ENCODE measurements at places on chromosomes 12 and 14.

- DNase-seq = no peak
Observed at GRCh38 chr12:47107926-47108325, 28.2 kb upstream of the AMIGO2 start.

DNA sequence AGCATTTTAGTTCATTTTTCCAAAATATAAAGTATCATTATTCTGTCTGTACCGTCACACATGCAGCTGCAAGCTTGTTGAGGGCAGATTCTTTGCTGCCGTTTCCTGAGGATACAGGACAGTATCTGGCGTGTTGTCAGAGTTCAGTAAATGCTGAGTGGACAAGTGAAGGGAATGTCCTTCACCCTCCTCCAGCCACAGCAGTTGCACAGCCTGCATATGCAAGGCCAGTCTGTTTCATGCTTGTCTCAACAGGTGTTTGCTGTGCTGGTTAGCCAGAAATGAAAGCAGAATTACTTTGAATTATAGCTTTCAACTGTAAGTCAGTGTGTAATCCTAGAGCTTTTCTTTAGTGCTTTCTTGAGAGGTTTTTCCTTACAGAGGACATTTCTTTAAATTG lies 36.5 kb downstream of the TDP1 start:
- no peak for DNase-seq

GRCh38 chr12:7937833-7938506 lies 2.0 kb upstream of the SLC2A3 start:
- DNase-seq = no peak

GRCh38 chr12:3456809-3457208 lies 34.2 kb upstream of the PRMT8 start:
- DNase-seq = peak; percentile 69

- no peak for DNase-seq
Observed at GRCh38 chr12:34333337-34333736, 311.0 kb downstream of the ALG10 start.

GRCh38 chr14:58398495-58398894 lies 2.8 kb downstream of the TOMM20L start:
- no peak for DNase-seq

GRCh38 chr12:102513272-102513671 lies 32.9 kb upstream of the IGF1 start:
- DNase-seq = no peak

GRCh38 chr14:22998329-22999012 lies 11.5 kb downstream of the C14orf93 start:
- DNase-seq = no peak

DNA sequence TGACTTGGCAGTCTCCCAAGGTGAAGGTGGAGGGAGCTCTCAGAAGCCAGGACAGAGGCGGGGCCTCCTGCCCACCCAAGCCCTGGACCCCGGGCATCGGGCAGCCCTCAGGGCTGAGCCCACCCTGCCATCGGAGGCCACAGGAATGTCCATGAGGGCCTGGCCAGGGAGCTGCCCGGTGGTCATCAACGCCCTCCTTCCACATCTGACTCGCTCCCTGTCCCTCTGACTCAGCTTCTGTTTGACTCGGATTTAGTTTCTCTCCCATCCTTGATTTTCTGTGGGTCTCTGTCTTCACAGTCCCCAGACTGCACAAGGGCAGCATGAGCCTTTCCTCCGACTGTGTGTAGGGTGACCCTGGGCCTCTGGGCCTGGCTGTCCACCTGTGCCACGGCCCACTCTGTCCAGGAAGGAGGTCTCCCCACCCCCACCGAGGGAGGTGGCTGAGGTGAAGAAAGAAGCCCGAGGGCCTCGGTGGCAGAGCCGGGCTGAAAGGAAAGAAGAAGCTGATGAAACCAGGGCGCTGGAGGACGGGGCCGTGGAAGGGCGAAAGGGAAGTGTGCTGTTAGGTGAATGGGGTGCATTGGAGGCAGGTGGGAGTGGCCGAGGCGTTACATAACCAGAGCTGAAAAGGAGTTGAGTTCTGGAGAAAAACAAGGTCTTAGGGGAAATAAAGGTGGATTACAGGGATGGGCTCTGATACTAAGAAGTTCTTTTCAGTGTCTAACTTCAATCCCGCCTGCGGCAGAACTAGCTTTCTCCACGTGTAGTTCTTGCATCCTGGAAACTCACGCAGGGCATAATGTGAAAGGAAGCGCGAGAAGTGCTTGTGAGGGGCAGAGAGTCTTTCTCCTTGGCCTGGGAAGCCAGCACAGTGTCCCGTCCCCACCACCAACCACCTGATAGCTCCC lies 16.7 kb upstream of the TMEM106C start:
- no peak for DNase-seq

- DNase-seq = no peak
Observed at GRCh38 chr12:6178981-6179761, 21.0 kb upstream of the CD9 start.

DNA sequence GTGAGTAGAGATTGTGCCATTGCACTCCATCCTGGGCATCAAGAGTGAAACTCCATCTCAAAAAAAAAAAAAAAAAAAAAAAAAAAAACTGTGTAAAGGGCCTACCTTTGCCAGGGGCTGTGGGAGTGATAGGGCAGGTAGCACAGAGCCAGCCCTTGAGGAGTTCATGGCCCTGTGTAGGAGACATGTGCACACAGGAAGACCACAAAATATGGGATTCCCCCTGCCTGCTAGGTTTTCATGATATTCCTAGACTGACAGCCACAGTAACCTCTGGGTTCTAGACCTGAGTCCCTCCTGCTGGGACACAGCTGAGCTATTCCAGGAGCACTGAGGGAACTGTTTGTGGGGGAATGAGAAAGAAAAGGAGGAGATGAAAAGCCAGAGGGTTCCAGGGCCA lies 8.3 kb upstream of the SPTSSA start:
- DNase-seq = no peak

DNA sequence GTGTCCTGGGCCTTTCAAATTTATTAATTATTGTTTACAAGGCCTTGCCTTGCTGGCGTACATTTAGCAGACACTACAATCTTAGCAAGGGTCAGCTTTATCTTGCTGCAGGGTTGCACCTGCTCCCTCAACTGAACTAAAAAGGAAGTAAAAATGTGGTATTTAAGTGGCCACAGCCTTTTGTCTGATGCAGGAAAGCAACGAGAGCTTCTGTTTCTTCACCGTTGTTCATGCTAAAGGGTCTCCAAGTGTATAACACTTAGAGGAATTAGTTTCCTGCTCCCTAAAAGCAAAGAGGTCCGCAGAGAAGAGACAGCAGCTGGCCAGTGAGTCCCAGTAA lies 62.8 kb upstream of the EGLN3 start:
- no peak for DNase-seq

- no peak for DNase-seq
Observed at GRCh38 chr12:106645465-106646330, 62.9 kb downstream of the RFX4 start.

DNA sequence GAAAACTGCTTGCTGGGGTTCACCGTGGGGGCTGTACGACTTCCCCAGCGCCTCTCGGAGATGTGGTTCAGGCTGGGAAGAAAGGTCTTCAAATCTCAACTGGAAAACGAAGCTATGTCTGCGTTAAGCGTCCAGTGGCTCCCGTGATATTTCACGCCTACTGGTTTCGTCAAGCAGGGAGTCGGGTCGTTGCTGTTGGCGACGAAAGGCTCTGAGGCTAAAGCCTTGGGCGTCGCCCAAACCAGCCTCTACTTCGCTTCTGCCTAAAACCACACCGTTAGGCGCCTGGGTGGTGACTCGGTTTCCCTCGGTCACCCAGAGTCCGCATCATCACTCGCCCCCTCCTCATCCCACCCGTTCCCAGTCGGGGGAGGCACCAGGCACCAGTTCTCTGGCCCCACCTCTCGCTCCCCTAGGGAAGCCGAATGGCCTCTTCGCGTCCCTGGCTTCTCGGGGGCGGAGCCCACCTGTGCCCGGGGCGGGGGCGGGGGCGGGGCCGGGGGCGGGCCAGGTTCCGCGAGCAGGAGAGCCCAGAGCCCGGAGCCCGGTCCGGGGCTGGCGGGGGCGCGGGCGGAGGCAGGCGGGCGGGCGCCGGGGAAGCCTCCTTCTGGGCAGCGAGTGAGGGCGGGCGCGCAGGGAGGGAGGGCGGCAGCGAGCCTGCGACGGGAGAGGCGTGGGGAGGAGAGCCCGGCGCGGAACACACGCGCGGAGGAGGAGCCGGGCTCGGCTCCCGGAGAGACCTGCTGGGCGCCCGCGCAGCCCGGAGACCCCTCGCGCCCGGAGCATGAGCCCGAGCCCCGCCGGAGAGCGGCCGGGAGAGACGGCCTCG lies at the start of gene B4GALNT3:
Gene B4GALNT3 (plus strand): TSS at position 510 of the 829 bp plus-strand sequence. CDS start 438 bp downstream, outside the sequence.
- peak; percentile 53 for DNase-seq

GRCh38 chr12:51424662-51425539 lies at the start of gene SLC4A8:
Gene SLC4A8 (plus strand): TSS chr12:51424831. CDS start chr12:51424988, 157 bp downstream.
- peak; percentile 89 for DNase-seq

- no peak for DNase-seq
Observed at GRCh38 chr12:38282886-38283285, 33.7 kb upstream of the ALG10B start.

DNA sequence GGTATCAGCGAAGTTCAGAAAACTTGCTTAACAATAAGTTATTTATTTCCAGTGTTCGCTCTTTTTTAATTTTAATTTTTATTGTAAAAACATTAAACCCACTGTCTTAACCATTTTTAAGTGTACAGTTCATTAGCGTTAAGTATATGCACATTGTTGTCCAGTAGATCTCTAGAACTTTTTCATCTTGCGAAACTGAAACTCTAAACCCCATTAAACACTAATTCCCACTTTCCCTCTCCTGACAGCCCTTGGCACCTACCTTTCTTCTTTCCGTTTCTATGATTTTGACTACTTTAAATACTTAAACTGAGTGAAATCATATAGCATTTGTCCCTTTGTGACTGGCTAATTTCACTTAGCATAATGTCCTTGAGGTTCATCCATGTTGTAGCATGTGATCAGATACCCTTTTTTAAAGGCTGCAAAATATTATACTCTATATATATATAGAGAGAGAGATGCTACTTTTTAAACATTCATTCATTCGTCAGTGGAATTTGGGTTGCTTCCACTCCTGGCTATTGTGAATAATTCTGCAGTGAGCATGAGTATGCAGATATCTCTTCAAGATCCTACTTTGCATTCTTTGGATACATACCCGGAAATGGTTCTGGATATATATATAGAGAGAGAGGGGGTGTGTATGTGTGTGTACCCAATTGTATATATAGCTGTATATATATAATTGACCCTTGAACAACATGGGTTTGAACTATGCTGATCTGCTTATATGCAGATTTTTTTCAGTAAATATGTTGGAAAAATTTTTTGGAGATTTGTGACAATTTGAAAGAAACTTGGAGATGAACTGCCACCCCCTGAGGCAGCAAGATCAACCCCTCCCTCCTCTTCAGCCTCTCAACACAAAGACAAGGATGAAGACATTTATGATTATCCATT lies 74.7 kb upstream of the EVL start:
- no peak for DNase-seq

DNA sequence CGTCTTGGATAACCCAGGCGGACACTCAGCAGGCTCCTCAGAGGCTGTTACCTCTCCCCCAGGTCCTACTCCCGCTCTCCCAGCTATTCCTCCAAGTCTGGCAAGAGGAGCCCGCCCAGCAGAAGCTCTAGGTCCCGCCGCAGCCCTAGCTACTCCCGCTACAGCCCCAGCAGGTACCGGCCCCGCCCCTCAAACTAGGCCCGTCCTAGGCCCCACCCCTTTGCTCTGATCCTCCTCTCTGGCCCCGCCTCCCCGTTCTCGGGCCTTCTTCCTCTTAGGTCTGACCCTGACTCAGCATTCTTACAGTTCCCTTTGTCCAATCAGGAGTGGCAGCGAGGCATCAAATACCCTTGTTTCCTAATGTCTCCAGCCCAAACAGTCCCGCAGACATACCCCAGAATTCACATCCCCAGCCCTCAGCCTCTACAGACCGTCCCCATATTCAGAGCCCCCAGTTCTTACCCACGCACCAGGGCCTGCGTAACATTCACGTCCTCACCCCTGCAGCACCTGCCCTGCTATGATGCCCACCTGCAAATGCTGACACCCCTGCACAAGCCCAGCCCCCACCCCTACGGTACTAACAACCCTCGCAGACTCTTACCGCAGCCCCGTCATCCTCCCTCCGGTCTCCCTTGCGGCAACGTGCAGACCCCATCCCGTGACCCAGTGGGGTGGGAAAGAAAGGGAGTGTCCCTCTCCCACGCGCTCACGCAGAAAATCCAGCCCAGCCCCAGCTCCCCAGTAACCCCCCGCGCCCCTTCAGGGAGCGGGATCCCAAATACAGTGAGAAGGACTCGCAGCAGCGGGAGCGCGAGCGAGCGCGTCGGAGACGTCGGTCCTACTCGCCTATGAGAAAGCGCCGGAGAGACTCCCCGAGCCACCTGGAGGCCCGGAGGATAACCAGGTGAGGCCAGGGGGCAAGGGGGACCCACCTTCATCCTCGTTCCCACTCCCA lies 25.0 kb upstream of the HSPB8 start:
- no peak for DNase-seq
